Activated CD8-positive, alpha-beta memory T cell treated with anti-CD3 and anti-CD28 coated beads for 24 hours (primary cell): ENCODE measurements at places on chromosomes 5 and 9.

DNA sequence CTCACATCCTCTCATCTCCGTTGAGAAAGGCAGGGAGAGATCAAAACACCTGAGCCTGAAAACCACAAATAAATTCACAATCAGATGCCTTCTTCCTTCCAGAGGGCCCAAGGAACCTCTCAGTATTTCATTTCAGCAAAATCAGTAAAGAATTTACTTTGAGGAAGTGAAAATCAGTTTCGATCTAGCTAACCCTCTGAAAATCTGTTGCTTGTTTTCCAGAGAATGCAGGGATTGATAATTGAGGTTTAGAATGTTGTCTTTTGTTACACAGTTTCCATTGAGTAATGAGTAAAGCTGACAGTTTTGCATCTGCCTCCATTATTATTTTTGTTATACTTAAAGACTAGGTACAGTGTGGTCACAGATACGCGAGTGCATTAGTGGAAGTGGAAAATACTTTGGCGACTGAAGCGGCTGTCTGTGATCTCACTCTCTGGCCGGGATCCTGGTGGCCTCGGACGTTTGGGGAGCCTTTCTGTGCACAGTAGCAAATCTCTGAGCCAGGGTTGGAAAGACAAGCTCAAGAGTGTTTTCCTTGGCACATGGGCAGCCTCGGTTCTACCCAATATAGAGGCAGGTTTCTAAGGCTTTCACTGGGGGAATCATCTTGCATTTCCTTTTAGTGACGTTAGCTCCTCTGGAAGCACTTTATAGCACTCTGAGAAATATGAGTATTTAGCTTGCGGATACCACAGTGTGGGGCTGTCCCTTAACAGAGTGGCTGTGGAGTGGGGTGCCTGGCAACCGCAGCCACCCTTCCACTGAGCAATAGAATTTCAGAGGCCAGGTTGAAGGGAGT lies 32.2 kb upstream of the ANGPTL2 start:
- DNase-seq, result peak; percentile 21

GRCh38 chr5:138722544-138723177 lies 30.6 kb upstream of the CTNNA1 start:
- no peak for DNase-seq

- no peak for DNase-seq
Observed at GRCh38 chr9:99859243-99859980, 37.7 kb downstream of the NR4A3 start.

- DNase-seq, result no peak
Observed at GRCh38 chr9:117435630-117436261, 20.9 kb upstream of the ASTN2 start.

DNA sequence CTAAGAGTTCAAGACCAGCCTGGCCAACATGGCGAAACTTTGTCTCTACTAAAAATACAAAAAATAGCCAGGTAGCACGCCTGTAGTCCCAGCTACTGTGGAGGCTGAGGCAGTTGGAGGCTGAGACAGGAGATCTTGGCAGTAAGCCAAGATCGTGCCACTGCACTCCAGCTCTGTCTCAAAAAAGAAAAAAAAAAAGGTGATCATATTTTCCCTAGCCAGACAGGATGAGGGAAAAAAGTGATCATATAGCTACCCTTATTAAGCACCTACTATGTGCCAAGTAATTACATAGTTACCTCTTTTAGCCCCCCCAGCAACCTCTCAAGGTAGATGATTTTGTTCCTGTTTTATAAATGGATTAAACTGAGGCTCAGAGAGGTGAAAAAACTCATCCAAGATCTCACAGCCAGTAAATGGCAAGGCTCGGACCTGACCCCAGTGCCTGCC lies 18.1 kb upstream of the RPL26L1 start:
- DNase-seq, result no peak

DNA sequence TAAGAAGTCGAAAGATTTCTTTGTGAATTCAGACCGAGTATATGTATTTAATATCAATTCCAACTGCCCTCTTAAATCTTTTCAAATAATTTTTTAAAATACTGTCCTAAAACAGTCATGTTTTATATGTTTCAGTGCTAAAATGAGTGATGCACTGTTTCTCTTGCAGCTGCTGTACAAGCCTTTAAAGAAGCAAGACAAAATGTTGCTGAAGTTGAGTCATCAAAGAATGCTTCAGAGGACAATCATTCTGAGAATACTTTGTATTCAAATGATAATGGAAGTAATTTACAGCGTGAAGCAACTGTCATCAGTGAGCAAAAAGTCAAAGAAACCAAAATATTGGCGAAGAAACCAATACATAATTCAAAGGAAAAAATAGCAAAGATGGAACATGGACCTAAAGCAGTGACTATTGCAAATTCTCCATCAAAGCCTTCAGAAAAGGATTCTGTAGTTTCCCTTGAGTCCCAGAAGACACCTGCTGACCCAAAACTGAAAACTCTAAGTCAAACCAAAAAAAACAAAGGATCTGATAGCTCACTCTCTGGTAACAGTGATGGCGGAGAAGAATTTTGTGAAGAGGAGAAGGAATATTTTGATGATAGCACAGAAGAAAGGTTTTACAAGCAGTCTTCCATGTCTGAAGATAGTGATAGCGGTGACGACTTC lies 58.0 kb downstream of the LOX start:
- DNase-seq, result no peak

- no peak for DNase-seq
Observed at GRCh38 chr9:137305798-137306065, 3.7 kb upstream of the NRARP start.

DNA sequence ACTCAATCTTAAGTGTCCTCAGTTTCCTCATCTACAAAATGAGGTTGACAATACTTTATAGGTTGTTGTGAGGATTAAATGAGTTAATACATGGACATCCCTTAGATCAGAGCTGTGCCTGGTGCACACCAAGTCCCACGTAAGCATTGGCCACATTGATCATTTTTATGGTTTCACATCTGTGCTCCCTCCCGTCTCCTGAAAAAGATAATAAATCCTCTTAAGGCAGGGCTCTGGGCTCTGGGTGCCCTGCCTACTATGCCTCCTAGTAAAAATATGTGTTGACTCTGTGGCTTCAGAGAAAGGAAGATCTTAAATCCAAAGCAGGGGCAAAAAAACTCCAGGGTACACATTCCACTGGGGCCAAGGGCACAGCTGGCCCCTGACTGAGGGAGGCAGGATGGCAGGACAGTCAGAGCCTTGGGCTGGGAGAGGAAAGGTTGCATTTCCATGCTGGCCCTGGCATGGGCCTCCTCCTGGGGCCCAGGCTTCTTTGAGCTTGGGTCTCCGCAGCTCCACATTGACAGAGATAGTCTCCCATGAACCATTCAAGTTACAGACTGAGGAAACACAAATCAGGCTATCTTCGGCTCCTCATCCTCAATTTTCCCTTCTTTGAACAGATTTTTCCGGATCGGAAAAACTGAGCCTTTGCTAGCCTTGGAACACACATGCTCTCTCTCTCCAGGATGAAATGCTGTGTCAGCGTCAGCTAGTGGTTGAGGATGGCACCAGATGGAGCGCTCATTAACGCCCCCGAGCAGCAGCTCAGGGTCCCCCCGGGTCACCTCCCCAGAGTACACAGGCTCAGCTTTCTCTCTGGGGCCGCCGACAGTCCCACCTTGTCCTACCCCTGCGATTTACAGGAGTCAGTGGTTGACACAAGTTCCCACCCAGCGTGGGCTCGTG lies 22.4 kb upstream of the KIF12 start:
- DNase-seq, result no peak

- DNase-seq, result no peak
Observed at GRCh38 chr5:91140657-91141056, 242.5 kb downstream of the ARRDC3 start.

DNA sequence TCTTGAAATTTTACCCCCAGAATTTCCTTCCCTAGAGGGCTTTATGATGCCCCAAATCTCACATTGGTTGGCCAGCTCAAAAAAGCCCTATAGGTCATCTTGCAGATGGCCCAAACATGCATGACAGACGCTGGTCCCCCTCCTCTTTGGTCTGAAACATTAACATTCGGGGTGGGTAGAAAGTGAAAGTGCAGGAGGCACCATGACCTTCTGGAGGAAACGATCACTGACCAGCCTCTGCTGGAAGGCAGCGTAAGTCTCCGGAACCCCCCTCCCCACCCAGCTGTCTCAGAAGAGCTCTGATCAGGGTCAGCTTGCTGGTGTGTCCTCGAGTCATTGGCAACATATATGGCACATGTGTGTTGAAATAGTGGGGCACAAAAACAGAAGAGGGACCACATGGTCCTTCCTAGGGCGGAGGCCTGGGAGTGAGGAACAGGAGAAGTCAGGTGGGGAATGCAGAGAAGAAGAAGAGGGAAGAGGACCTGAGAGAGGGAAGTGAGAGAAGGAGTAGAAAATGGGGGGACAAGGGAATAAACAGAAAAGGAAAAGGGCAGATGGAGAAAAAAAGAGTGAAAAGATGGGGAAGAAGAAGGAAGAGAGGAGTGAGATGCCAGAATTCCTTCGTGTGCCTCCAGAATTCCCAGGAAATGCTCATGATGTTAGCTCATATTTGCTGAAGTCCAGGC lies 46.2 kb downstream of the IL31RA start:
- DNase-seq, result no peak

DNA sequence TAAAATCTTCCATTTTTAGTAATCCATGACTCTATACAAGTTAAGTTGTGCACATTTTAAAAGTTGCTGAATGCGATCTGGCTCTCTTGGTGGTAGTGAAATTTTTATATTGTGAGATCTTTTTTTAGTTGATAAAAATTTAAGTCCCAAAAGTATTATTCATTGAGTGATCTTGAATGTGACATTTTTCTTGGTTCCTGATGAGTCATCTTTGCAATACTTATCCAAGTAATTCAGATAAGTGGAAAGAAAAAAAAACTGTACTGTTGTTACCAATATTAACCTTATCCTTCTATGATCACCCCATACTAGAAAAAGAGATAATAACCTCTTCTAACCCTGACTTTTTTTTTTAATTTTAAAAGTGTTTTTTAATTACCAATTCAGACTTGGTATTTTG lies 601.3 kb downstream of the PSAT1 start:
- no peak for DNase-seq

- no peak for DNase-seq
Observed at GRCh38 chr9:15080401-15080800, 170.2 kb upstream of the FREM1 start.

DNA sequence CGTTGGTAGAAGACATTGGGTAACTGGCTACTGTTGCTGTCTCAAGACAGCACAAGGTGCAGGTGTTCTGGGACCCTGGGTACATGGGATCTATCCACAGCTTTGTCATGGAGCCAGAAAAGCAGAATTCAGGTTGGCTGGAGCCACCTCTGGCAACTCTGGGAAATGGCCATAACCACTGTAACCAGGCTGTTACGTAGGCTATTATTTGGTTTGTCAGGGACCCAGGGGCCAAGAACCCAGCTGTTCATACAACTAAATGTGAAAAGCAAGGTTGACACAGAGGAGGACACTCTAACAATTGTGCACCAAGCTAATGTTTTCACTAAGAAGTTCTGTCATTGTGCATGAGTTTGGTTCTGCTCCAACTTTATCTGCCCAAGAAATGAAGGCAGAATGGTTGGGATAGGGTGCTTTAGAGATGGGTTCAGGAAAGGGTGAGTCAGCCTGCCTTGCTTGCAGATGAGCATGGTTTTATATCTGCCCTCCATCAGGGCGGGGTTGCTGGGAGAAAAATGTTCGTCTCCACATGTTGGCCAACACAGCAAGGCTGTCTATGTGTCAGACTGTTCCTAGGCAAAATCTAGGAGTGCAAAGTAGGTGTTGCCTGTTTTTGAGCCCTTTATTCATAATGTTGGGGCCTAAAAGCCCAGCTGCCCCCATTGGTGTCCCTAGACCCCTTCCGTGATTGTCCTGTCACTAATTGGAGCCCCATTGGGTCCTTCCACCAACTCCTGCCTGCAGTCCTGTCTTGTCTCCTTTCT lies 131.3 kb upstream of the DAP start:
- no peak for DNase-seq

DNA sequence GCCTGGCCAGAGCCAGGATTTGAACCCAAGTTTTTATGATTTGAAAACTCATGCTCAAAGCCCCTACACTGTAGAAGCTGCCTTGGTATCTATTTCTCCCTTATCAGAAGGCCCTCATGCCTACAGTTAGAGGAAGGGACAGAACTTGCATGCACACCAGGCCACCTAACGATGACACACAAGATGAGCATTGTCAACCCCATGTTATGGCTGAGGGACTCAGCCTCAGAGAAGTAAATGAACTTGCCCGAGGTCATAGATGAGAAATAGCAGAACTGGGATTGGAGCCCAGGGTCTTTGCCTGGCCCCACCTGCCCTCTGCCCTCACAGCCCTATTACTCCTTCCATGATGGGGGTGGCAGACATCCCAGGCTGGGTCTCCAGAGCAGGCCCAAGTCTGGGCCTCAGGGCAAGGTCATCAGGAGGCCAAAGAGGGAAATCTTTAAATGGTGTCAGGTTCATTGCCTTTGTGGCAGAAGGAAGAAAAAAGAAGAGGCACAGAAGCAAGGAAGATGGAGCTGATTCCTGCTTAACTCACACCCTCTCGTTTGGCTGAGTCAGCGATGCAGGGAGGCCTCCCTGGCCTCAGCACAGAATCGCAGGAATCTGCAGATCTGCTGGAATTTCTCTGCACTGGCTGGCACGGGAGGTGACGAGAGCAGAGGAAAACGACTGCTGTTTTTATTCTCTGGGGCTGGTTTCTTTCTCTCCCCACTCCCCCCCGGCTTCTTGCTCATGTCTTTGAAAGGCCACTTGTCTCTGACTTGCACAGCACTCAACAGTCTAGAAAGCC lies 20.6 kb upstream of the CRB2 start:
- no peak for DNase-seq

- DNase-seq, result no peak
Observed at GRCh38 chr9:108417726-108418125, 438.1 kb downstream of the ACTL7B start.

DNA sequence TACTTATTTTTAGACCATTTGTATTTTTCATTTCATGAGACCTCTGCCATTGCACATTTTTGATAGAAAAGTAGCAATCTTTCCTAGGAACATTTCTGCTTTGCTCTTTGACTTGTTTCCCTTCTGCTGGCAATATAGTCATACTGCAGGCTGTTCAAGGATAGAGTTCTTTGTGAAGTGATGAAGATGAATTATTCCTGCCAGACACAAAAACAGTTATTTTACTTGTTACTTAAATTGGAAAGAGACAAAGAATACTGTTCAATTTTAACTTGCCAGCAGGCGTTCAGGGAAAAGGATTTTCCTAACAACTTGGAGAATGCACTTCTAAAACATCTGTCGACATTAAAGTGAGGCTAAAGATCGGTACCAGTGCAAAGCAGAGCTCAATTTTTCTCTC lies 251.7 kb upstream of the ACTBL2 start:
- no peak for DNase-seq
